ENCODE measurements at places on chromosomes 6 and 20.
A peak's percentile ranks its signal among the peaks of the same experiment; 100 is the strongest.

DNA sequence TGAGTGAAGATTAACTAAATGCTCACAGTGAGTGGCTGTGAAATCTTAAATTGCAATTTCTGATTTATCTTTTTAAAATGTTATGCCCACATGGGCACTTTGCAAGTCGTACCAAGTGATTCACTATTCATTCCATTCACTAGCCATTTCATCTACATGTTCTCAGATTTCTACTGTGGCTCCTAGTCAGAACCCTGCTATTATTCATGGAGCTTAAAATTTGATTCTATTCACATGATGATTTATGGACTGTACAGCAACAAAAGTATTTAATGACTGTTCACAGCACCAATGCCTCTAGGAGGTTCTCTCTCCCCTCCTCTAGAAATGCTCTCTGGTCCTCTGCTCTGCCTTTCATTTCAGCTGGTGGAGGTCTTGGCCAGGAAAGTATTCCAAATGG is 133.5 kb upstream of the MAP3K7 start:
- DNase-seq = no peak

GRCh38 chr6:141260627-141261015 is 872.1 kb upstream of the GJE1 start:
- DNase-seq = no peak

- DNase-seq = no peak
These were observed 71.5 kb upstream of the HDAC2 start for GRCh38 chr6:114042267-114043016.

- DNase-seq = peak; percentile 86
These were observed 1.0 kb downstream of the NCOA6 start for GRCh38 chr20:34824452-34824805.

DNA sequence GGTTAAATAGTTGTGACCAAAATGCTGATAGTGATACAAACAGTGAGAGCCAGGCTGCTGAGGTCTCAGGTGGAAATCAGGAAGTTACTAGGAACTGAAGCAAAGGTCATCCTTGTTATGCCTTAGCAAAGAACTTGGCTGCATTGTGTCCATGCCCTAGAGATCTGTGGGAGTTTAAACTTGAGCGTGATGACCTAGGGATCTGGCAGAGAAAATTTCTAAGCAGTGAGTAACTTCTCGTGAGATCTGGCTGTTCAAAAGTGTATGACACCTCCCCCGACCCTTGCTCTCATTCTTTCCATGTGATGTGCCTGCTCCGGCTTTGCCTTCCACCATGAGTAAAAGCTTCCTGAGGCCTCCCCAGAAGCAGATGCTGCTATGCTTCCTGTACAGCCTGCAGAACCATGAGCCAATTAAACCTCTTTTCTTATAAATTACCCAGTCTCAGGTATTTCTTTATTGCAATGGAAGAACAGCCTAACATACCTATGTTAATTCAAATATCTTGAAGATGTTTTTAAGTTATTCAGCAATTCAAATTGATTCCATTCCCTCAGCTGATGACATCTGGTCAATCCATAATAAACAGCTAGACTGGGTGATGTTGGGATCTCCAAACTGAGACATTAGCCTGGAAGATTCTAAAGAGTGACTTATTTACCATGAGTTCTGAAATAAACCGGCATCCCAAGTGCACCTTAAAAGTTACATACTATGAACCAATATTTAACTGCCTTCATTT is 33.8 kb downstream of the KIF16B start:
- DNase-seq = no peak

DNA sequence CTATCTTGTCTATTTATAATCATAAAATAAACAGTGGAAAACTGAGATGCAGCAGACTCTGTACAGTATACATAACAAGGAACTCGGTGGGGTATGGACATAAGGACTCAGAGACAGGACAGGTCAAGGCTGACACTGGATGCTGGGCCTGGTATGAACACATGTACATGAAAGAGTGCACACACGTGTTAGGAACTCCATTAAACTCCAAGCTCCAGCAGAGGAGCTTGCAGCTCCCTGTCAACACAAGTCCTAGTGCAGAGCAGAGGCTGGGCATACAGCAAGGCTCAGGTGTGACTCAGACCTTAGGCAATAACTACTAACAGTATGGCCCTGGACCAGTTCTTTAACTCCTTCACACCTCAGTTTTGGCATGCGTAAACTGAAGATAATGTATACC is 17.1 kb downstream of the NAPB start:
- no peak for DNase-seq

DNA sequence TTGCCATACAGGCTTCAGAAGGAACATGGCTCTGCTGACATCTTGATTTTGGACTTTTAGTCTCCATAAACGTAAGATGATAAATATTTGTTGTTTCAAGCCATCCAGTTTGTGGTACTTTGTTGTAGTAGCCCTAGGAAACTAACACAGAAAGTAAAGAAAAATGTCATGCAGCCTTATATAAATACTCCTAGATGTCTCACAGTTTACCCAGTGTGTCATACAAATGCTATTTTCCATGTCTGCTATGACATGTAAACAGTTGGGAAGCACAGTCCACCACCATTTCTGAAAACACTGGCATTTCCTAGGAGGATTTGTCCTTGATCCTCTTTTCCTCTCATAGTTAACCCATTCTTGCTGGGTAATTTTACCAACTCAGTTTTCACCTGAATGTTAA is 30.6 kb upstream of the ME1 start:
- no peak for DNase-seq

- no peak for DNase-seq
These were observed 933.7 kb upstream of the GJE1 start for GRCh38 chr6:141199074-141199473.

- no peak for DNase-seq
These were observed 21.1 kb downstream of the ZNF184 start for GRCh38 chr6:27451660-27452390.

GRCh38 chr6:152948150-152948768 is 34.6 kb downstream of the FBXO5 start:
- no peak for DNase-seq

DNA sequence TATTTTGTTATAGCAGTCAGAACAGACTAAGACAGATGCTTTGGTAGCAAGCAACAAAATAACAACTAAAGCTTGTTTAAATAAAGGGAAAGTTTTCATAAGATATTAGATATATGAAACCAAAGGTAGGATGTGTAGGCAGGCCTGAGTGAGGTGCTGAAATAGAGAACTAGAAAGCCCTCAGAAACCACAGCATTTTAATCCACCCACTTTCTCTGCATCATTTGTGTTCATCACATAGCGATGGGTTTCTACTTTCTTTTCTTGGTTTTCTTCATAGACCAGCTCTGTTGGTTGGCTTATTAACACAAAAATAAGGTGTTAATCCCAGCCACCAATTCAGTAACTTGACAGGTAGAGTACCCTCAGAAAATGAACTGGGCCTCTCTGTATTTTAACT is 58.6 kb downstream of the RPS12 start:
- no peak for DNase-seq

DNA sequence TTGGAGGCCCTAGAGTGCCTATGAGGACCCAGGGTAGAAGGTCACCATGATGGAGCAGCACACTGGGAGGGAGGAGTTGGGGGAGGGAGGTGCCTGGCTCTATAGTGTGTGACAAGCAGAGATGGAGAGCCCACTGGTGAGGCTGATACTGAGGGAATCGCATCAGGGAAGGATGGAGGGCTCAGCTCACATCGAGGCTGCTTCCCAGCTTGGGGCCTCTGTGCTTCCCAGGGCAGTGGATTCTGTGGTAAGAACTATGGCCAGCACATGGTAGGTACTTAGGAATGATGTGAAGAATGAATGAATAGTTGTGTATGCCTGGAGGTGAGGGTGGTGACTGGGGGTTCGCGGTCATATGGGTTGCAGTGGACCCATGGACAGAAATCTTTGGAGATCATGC is 1.3 kb upstream of the EPB41L1 start:
- DNase-seq = no peak

- DNase-seq = no peak
These were observed 104.7 kb downstream of the ARMC2 start for GRCh38 chr6:108952776-108953486.

GRCh38 chr20:12243327-12243726 is 325.6 kb downstream of the BTBD3 start:
- DNase-seq = no peak

GRCh38 chr6:76418560-76419223 is 346.2 kb upstream of the IMPG1 start:
- DNase-seq = no peak

GRCh38 chr6:147548921-147549475 is 40.5 kb downstream of the SAMD5 start:
- no peak for DNase-seq

- DNase-seq = no peak
These were observed 738 bp downstream of the RALGAPB start for GRCh38 chr20:38473367-38473795.

DNA sequence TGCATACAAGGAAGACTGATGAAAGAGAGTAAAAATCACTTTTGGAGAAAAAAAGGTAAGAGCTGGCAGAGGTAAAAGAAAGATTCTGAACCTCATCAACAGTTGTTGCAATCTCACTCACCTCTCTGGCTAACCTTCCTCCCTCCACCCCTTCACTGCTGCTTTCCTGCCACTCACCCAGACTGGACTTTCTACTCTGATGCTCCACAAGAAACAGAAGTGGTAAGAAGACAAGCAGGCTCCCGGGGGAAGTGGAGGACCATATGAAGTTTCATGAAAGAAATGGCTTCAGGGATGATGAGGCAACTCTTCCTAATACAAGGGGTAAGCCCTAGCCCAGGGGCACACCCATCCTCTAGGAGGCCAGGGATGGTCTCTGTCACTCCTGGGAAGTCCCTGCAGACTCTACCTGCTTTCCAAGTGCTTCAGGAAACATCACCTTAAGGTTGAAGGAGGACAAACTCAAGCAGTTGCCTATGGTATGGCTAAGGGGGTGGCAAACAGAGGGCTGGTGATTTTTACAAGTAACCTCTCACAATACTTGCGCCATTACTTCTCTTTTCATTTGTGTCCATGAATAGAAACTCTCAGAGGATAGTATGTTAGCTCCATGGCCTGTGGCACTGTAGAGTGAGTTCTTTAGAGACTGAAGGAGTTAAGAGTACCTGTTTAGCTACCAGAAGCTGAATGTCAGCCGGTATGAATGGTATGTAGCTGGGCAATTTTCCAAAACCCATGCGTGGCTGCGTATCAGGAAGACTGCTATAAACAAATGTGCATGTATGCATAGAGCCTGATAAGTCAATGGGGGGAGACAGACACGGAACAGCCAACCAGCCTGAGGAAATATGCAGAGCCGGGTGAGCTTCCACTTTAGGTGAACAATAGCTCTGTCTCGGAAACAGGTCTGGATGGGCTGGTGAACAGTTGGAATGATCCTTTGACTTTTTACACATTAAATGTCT is 112.0 kb downstream of the BACH2 start:
- DNase-seq = no peak

DNA sequence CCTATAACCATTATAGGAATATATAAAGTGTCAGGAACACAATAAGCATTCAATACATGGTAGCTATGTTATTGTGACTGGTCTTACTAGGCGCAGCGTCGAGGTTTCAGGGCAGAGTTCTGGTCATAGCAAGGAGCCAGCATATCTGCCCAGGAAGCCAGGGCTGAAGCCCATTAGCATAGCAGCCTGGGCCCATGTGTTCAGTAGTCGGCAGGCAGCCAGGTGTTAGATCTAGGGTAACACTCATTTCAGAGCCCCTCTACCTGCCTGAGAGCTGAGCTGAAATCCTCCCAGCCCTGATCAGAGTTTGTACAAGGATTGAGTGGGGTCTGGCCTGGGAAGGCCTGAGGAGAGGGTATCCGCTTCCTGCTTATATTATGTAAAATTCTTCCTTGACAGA is 32.1 kb downstream of the C20orf173 start:
- no peak for DNase-seq

DNA sequence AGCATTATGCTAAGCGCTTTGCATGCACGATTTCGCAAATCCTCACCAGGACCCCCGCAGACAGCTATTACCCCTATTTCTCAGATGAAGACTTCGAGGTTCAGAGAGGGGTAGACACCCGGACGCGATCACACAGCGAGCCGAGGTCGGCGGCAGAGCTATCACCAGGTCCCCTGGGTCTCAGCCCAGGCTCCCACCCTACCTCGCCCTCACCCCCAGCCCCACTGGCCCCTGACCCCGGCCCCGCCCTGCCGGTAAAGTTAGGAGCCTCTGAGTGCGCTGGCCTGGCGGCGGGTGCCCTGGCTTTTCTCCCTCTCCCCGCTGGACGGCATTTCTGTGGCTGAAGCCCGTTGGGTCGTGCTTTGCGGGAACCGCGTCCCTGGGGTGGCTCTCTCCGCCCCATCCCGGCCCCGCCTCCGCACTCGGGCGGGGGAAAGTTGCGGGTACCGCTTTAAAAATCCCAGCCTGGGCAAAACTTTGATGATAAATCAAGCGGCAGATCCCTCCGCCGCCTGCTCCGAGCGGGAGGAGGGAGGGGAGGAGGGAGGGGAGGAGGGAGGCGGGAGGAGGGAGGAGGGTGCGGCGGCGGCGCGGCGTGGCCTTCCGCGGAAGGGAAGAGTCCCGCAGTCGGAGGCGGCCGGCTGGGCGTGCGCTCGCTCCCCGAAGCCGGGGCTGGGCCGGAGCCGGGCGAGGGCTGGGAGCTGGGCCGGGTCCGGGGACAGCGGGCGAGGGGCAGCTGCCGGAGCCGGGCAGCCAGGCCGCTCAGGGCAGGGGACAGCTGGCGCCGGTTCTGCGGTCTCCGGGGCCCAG is at the start of gene VSTM2L:
VSTM2L (plus strand) TSS at position 624 of the 810 bp plus-strand sequence. CDS start 224 bp downstream, outside the sequence.
- peak; percentile 37 for DNase-seq

DNA sequence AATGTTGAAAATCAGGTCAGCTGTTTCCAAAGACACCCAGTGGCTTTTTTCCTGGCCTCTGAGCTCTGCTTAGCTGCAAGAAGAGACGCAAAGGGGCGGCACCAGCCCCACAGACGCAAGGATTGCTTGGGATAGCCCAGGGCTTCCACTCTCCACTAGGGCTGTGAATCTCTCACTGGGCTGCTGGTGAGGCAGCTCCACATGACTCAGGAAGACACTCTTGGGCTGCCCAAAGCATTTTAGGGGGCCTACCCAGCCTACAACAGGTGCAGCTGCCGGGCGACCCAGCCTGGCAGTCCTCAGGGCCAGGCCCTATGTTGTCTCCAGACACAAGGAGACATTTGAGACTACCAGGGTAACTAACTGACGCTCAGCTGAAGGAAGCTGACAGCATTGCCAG is 59.8 kb downstream of the FAM50B start:
- DNase-seq = no peak

- no peak for DNase-seq
These were observed 45.4 kb downstream of the EZR start for GRCh38 chr6:158773581-158774449.

DNA sequence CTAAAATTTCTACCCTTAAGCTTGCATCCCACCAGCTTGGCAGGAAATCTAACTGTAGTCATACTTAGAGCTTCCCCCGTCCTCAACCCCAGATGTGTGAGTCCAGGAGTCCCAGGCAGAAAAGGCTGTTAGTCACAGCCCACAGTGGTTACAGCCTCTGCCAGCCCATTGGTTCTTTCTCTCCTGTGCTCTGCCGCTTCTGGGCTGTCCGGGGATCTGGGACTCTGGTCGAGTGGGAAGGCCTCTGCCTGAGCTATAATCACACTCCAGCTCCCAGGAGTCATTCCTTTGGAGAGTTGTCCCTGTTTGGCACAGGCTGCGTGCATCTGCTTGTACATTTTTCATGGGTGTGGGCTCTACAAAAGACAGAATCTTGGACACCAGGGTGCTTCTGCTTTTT is 45.6 kb upstream of the FYN start:
- DNase-seq = no peak

- DNase-seq = no peak
These were observed 278.0 kb downstream of the ESR1 start for GRCh38 chr6:152085451-152085921.

GRCh38 chr6:38306931-38307330 is 332.8 kb downstream of the BTBD9 start:
- no peak for DNase-seq
